ENCODE measurements at places on chromosomes 12 and 14.

DNA sequence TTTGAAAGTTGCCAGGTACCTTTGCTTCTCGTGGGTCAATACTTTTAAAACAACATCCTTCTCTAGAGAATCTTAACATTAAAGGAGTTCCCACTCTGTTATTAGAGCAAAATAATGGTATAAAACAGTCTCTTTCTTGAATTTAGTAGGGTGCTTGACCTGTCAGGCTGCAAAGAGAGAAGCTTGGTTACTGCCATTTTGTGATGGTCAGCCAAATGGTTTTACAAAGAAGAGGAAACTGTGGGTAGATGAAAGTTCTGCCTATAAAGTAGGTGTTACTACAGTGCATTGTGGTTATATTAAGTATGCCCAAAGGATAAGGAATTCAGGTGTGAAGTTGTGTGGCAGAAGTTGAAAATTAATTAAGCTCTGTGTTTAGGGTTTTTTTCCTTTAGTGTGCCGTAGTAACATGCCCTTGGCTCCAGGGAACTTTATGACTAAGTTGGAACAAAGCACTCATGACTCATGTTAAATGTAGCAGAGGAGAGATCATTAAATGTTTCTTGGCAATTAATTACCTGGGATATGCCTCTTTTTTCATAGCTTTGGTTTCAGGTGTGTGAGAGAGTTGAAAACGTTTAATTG lies 354.0 kb upstream of the KITLG start:
- DNase-seq: no peak
- no peak overlapping the region for H3K4me3 ChIP-seq
- H3K36me3 ChIP-seq: no peaks in the 10 kb centered on the region

- no peak for DNase-seq
- H3K4me3 ChIP-seq: no peak overlapping the region
- H3K36me3 ChIP-seq: no peaks in the 10 kb centered on the region
- H3K27ac ChIP-seq: no peak overlapping the region
Observed at GRCh38 chr12:119229837-119230236, 51.1 kb downstream of the HSPB8 start.

- no peak overlapping the region for H3K4me3 ChIP-seq
- H3K4me1 ChIP-seq: no peaks in the 10 kb centered on the region
- no peaks in the 10 kb centered on the region for H3K27me3 ChIP-seq
- DNase-seq: no peak
Observed at GRCh38 chr14:23861666-23862065, 91.9 kb upstream of the DHRS4 start.

DNA sequence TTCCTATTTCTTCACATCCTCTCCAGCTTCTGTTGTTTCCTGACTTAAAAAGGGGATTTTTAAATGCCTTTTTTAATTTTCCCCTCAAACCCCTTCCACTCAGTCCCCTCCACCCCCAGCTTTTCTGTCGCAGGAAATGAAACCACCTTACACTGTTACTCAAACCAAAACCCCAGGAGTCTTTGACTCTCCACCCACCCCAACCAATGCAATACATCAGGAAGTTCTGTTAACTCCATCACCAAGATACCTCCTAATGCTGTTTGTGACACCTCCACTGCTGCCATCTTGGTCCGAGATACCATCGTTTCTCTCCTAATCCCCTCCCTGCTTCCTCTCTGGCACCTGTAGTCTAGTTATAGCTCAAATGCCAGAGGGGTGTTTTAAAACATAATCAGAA lies 25.4 kb upstream of the CPM start:
- DNase-seq: no peak
- H3K4me1 ChIP-seq: no peaks in the 10 kb centered on the region
- H3K4me3 ChIP-seq: no peak overlapping the region
- H3K27me3 ChIP-seq: no peaks in the 10 kb centered on the region

GRCh38 chr12:73547421-73547820 lies 990.2 kb upstream of the ATXN7L3B start:
- no peak overlapping the region for H3K4me3 ChIP-seq
- H3K4me1 ChIP-seq: no peaks in the 10 kb centered on the region
- no peaks in the 10 kb centered on the region for H3K27me3 ChIP-seq
- H3K36me3 ChIP-seq: no peaks in the 10 kb centered on the region
- H3K27ac ChIP-seq: no peak overlapping the region

DNA sequence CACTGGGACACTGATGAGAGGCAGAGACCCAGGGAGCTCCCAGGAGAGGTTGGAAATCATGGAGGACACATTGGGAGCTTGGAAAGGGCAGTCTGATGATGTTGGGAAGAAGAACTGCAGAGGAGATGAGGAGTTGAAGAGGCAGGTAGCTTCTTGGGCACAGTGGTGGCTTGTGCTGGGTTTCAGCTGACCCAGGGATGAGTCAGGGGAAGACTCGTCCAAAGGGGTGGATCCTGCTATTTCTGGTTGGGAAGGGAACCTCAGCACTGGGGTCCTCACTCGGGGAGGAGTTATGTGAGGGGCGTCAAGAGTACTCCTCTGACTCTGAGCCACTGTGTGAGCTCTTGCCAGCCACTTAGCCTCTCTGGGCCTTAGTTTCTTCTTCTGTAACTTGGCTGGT lies 11.5 kb downstream of the ADCY4 start:
- DNase-seq: no peak
- H3K27me3 ChIP-seq: peaks cover 11% of the 10 kb centered on the region
- H3K4me3 ChIP-seq: no peak overlapping the region

- H3K4me3 ChIP-seq: no peak overlapping the region
- no peaks in the 10 kb centered on the region for H3K27me3 ChIP-seq
- H3K4me1 ChIP-seq: no peaks in the 10 kb centered on the region
- no peaks in the 10 kb centered on the region for H3K36me3 ChIP-seq
- no peak overlapping the region for H3K27ac ChIP-seq
Observed at GRCh38 chr12:44154128-44154527, 318.2 kb downstream of the TMEM117 start.

GRCh38 chr14:95318399-95319311 lies 1.1 kb downstream of the CLMN start:
- H3K27ac ChIP-seq: peak overlapping the region; percentile 44
- peak overlapping the region; percentile 74 for H3K4me3 ChIP-seq
- H3K4me1 ChIP-seq: peaks cover 8% of the 10 kb centered on the region
- no peaks in the 10 kb centered on the region for H3K27me3 ChIP-seq
- no peaks in the 10 kb centered on the region for H3K36me3 ChIP-seq

- H3K4me1 ChIP-seq: no peaks in the 10 kb centered on the region
- no peak overlapping the region for H3K4me3 ChIP-seq
- no peaks in the 10 kb centered on the region for H3K27me3 ChIP-seq
- H3K36me3 ChIP-seq: no peaks in the 10 kb centered on the region
Observed at GRCh38 chr14:44928793-44929192, 33.0 kb downstream of the KLHL28 start.

GRCh38 chr12:75660805-75661404 lies 149.5 kb upstream of the KRR1 start:
- H3K36me3 ChIP-seq: no peaks in the 10 kb centered on the region
- no peak overlapping the region for H3K27ac ChIP-seq

GRCh38 chr12:12939888-12940287 lies 12.1 kb downstream of the GPRC5D start:
- H3K4me3 ChIP-seq: no peak overlapping the region
- no peaks in the 10 kb centered on the region for H3K27me3 ChIP-seq
- DNase-seq: no peak
- no peak overlapping the region for H3K27ac ChIP-seq
- H3K36me3 ChIP-seq: no peaks in the 10 kb centered on the region
- peaks cover 11% of the 10 kb centered on the region for H3K4me1 ChIP-seq

GRCh38 chr12:3996322-3996721 lies 123.1 kb upstream of the PARP11 start:
- H3K4me3 ChIP-seq: no peak overlapping the region
- no peaks in the 10 kb centered on the region for H3K36me3 ChIP-seq
- H3K27me3 ChIP-seq: no peaks in the 10 kb centered on the region

- no peaks in the 10 kb centered on the region for H3K4me1 ChIP-seq
- no peak for DNase-seq
- H3K27me3 ChIP-seq: peaks cover 18% of the 10 kb centered on the region
- no peak overlapping the region for H3K27ac ChIP-seq
- H3K36me3 ChIP-seq: no peaks in the 10 kb centered on the region
Observed at GRCh38 chr14:104223101-104224041, 85.0 kb downstream of the KIF26A start.
